ENCODE measurements at places on chromosomes 7 and 10. TPM values are rescaled to one million over a fixed set of nuclear protein-coding genes. Genes with fewer than 3 reads are reported as not detected.

Gene SNX10
- total RNA-seq: 26.8 TPM

Gene PTF1A
- not detected for total RNA-seq

Gene TFR2
- 13.8 TPM for total RNA-seq

Gene LAMB1
- total RNA-seq: not detected

Gene HHEX
- total RNA-seq: 20.3 TPM

Gene SLC26A3
- not detected for total RNA-seq

Gene CRTAC1
- total RNA-seq: not detected

Gene PRF1
- 2,133 TPM for total RNA-seq

Gene SEMA3E
- total RNA-seq: not detected

Gene MMD2
- not detected for total RNA-seq

Gene PCBD1
- 7.2 TPM for total RNA-seq

Gene KIF20B
- 17.2 TPM for total RNA-seq

All from natural killer cell (primary cell).